A549 treated with Hydrocortisone at 1 μM for 4 hours (cell line): ENCODE measurements at places on chromosomes 4 and X. TPM values are rescaled to one million over a fixed set of nuclear protein-coding genes. Genes with fewer than 3 reads are reported as not detected.

PPA2 gene
- 74.8 to 79.5 TPM (median 77.1 TPM) in 5 replicates for total RNA-seq

VCX3A gene
- total RNA-seq = not detected in 5 replicates

SCARB2 gene
- total RNA-seq = 43.5 to 60.2 TPM (median 53.8 TPM) in 5 replicates

BBS7 gene
- 11.9 to 16.1 TPM (median 14.1 TPM) in 5 replicates for total RNA-seq

PABPC1L2B gene
- not detected in 5 replicates for total RNA-seq

GAGE10 gene
- total RNA-seq = not detected in 5 replicates

MEPE gene
- not detected in 5 replicates for total RNA-seq

HDX gene
- 1.6 to 3.5 TPM (median 2.2 TPM) in 5 replicates for total RNA-seq

NMU gene
- total RNA-seq = 0.41 to 0.87 TPM (median 0.65 TPM) in 4 of 5 replicates, not detected in the other

IBSP gene
- total RNA-seq = not detected in 5 replicates

ASB9 gene
- 19.9 to 25.9 TPM (median 22.0 TPM) in 5 replicates for total RNA-seq

SASH3 gene
- total RNA-seq = not detected in 5 replicates

SLC6A14 gene
- not detected in 5 replicates for total RNA-seq

H2BW2 gene
- not detected in 5 replicates for total RNA-seq

CRLF2 gene
- 0.62 to 0.90 TPM (median 0.76 TPM) in 5 replicates for total RNA-seq

DCAF12L1 gene
- not detected in 5 replicates for total RNA-seq

NXF3 gene
- 0.08 to 0.09 TPM (median 0.09 TPM) in 3 of 5 replicates, not detected in the others for total RNA-seq
